Hepatic stellate cell (primary cell): ENCODE measurements at places on chromosomes 12 and 14.

- DNase-seq: no peak
These were observed 2.3 kb upstream of the SLC25A3 start for GRCh38 chr12:98591209-98591608.

DNA sequence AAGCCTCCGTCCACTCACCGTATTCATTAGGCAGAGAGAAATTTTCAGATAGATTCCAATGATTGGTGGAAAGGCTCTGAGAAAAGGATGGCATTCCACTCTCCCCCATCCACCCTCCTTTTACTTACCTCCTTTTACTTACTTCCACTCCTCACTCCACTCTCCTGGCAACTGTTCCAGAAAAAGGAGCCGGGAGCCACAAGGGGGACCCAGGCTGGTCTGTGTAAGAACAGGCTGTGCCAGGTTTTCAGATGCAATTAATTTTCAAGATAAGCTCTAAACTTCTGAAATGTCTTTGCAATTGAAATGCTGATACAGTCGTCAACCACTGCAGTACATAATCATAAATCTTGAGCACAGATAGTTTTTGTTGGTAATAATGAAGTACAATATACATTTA, 248.8 kb downstream of the ANO6 start:
- DNase-seq: no peak

DNA sequence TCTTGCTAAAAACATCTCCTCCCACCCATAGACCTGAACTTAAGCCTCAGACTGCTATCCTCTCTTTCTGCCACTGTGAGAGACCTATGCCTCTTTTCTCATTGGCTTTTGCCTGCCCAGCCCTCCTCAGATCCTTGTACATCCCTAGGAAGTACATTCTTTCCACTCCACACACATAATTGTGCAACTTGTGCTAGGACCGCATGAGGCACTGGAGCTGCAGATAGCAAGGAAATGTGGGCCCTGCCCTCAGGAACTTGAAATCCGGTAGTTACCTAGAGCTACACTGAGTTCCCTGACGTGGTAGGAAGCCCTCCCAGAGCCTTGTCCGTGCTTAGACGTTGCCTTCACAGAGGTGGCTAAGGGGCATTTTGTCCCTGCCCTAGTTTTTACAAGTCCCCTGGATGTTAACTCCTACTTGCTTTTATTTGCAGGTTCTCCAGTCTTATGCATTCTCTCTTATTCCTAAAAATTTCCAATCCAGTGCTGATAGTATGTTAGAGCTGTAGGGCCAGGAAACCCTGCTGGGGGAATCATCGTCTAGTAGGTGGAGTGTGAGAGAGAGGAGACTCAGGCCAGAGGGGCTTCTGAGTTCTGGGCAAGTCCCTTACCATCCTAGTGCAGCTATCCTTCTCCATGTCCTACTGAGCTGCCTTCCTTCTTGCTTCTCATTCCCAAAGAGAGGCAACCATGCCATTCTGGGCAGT, 41.3 kb downstream of the NTF3 start:
- no peak for DNase-seq

- DNase-seq: no peak
These were observed 56.1 kb upstream of the FBRSL1 start for GRCh38 chr12:132433641-132434395.

DNA sequence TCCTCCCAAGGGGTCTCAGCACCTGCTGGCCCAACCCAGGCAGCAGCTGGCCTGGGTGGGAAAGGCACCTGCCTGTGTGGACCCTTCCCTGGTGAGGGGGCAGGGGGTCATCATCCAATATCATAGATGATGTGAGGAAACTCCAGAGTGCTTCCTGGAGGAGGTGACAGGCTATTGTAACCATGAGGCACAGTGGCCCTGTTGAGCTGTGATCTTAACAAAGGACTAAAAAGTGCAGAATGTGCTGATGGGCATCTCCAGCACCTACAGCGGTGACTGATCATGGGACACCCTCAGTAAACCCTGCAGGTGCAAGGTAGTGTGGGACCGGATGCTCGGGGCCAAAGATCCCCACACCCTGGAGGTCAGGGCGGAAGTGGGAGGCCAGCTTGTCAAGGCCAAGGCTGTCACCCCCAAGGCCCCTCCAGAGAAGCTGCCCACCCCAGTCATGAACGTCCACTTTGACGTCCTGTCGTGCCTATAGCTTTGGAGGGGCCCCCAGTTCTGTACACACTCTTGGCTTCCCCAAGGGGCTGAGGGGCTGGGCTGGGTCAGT, 7.5 kb downstream of the MMP17 start:
- no peak for DNase-seq

- peak; percentile 34 for DNase-seq
These were observed 26.7 kb upstream of the YBX3 start for GRCh38 chr12:10749700-10750384.

DNA sequence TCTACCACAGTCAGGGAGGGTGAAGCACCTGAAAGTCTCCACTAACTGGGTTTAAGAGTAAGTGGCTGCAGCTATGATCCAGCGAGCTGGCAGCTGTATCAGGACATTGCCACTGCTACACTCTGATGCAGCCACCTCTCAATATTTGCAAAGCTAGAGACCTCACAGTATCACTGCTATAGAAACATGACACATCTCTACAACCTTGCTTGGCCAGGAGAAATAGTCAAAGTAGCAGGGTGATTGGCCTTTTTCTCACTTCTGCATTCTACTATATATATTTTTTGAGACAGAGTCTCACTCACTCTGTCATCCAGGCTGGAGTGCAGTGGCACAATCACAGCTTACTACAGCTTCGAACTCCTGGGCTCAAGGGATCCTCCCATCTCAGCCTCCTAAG, 9.3 kb upstream of the FMNL3 start:
- no peak for DNase-seq

GRCh38 chr12:1797991-1798640, 22.2 kb upstream of the LRTM2 start:
- DNase-seq: no peak

GRCh38 chr14:104805941-104806624, 5.2 kb downstream of the ZBTB42 start:
- no peak for DNase-seq

- DNase-seq: no peak
These were observed 29.3 kb downstream of the ETV6 start for GRCh38 chr12:11678781-11679180.

- no peak for DNase-seq
These were observed 9.4 kb downstream of the TMEM179 start for GRCh38 chr14:104595116-104595675.

DNA sequence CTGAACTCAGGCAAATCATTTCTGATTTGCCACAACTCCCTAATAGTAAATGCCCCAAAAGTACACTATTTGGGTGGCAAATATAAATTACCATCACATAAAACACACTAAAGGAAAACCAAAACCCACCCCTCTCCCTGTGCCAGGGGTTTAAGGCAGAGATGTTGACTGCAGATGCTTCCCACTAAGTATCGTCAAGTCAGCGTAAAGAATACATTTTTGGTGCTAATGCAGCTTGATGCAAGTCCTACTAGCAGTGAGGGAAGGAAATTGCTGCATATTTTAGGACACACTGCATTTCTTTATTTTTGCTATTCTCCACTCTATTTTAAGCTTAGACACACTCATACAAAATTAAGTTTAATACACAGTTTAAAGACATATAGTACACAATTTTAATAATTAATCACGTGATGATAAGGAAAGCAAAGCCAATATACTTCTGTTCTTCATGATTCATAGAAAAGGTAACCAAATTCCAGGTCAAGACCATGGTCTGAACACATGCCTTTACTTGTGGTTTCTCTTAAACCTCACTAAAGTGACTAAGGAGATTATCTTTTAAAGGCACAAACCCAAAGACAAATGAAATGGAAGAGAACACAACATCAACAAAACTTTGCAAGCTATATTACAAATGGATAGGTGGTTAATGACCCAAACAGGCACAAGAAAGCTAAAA, 162.2 kb downstream of the STXBP6 start:
- DNase-seq: no peak

DNA sequence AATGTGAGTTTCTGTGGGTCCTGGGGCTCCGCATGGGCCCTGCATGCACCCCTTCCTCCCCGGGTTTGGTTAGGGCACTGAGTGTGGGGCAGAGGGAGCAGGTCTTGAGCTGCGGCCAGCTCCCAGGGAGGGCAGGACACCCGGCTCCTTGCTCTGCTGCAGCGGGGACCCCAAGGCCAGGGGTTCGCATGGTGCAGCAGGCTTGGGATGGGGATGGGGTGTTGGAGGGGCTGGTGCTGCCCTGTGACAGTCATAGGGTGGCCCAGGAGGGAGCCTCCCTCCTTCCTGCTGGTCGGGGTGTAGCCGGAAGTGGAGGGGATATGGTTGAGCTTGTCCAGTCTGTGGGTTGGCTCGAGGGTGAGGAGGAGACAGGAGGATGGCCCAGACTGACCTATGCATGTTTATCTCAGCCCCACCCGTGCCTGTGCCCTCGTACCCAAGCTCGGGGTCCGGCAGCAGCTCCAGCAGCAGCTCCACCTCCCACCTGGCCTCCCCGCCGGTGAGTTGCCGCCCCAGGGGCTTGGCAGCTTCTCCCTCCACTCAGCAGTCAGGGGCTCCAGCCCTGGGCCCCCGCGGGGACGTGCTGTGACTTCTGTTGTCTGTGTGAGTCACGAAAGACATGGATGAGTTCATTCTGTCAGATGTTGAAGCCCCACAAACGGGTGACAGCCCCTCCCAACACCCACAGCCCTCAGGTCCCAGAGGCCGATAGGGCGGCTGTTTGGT, 16.0 kb downstream of the ULK1 start:
- peak; percentile 46 for DNase-seq

GRCh38 chr12:113479590-113480335, 8.1 kb upstream of the LHX5 start:
- DNase-seq: peak; percentile 49

- peak; percentile 3 for DNase-seq
These were observed 20.4 kb upstream of the LRTM2 start for GRCh38 chr12:1799882-1800400.

DNA sequence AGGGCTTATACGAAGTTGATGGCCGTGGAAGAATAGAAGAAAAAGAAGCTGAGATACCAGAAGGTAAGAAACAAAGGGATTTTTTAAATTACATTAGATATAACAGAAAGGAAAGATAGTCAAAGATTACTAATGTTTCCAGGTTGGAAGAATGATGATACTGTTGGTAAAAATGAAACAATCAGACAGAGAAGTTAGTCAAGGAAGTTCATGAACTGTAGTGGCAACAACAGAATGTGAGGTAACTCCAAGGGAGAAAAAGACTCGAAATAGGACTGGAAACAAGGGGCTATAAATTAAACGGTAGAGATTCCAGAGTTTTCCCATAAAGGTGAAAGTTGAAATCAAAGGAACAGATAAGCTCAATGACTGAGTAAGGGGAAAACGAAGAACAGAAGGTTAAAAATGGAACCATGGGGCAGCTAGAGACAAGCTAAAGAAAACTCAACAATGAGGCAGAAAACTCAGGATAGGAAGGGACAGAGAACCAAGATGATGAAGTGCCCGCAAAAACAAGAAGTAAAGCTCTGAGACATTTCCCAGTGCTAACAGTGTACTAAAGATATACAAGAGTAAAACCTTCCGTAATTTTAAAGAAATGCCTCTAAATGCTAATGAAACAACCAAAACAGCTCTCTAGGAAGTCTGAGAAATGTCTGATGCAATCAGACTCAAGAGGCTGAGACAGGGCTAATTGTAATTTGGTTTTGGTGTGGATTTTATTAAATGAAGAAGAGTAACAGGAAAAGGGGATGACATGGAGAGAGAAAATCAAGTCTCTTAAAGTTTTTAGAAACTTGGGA, 70.0 kb downstream of the PPP2R5E start:
- DNase-seq: no peak

GRCh38 chr12:101799774-101800173, 31.0 kb downstream of the GNPTAB start:
- DNase-seq: no peak

DNA sequence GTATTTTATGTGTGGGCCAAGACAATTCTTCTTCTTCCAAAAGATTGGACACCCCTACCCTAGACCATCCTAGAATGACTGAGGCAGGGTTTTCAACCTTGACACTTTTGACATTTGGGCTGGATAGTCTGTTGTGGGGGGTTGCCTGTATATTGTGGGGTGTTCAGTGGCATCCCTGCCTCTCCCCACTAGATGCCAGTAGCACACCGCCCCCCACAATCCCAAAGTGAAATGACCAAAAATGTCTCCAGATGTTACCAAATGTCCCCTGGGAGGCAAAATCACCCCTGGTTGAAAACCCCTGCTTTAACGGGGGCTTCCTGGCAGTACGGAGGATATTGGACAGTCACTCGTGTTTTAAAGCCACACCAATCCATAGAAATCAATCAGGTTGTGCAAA, 219.6 kb downstream of the PHETA1 start:
- DNase-seq: no peak

DNA sequence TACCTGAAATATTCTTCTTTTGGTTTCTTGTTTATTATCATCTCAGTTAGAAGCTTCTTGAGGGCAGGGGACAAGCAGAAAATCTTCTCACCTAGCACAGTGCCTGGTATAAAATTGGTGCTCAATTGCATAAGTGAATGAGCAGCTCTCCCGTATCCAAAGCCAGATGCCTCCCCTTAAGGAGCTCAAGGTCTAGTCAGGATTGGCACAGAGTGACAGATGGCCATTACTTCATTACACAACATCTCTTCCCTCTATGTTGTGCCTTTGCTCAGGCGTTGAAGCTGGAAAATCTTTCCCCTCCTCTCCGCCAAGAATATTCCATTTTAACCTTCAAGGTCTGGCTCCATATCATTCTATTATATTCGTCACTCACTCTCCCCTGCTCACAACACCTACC, 3.6 kb downstream of the SLC4A8 start:
- DNase-seq: no peak

DNA sequence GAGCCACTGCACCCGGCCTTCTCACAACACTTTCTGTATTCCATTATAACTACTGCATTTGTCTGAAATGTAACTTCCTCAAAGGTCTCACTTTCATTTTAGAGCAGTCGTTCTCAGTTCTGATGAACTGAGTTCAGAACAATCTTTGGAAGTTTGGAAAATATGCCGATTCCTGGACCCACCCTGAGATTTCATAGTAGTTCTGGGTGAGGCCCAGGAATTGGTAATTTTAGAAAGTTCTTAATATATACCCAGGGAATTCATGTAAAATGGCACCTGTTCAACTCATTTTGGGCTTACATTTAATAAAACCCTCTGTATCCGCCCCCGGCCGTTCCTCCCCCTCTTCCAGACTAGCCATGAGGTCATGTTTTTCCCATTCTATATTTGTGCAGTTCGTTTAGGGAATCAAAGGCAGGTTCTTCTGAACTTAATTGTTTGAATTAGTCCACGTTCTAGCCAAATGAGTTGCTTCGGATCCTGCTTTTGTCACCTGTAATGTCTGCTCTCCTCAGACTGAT, 5.9 kb downstream of the GSG1 start:
- no peak for DNase-seq

DNA sequence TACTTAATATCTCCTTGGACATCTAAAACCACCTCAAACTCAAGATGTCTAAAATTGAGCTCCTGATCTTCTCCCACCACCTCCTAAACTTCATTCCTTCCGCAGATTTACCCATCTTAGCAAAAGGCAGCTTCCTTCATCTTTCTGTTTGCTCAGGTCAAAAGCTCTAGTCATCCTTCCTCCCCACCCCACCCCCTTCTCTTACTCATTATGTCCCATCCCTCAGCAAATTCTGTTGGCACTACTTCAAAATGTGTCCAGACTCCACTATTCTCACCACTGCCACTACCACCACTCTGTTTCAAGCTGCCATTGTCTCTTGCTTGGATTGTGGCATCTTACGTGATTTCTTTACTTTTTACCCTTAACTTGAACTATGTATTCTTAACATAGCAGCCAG, 59.2 kb upstream of the ZDHHC17 start:
- DNase-seq: no peak
